NCI-H1930 (cell line): ENCODE measurements at places on chromosomes 7 and 10.

DNA sequence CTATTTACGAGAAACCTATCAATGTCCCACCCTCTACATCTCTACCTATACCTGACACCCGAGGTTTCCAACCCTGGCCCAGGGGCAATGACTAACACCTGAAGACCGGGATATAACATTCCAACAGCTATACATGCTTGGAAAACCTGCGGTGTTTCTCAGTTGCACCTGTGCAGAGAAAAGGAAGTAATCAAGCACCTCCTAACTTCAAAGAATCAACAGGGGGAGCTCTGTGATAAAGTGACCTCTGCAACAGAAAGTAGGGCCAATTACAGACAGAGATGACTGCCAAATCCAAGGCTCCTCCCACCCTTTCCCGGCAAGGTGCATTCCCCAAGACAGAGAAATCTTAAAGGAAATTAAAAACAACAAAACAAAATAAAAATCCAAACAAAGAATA is 41.3 kb downstream of the CCDC6 start:
- no peak for DNase-seq

DNA sequence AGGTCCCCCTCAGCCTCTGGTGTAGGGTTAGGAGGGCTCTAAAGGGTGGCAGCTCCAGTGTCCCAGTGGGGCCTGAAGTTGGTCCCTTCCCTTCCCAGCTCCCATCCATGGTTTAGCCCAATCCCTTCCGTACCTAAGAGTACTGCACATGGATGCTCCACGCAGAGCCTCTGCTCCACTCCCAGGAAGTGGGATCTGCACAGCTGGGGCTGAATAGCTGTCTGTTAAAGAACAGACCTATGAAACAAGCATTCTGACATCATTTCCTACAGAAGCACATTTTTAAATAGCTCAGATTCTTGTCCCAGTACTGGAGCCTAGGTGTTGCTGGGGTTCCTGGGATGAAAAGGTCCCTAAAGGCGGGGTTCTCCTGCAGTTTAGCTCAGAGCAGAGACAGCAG is 135.9 kb downstream of the ZMYND11 start:
- DNase-seq = no peak

GRCh38 chr10:5381187-5381586 is 16.4 kb downstream of the UCN3 start:
- no peak for DNase-seq

GRCh38 chr7:25255611-25256332 is 27.5 kb upstream of the NPVF start:
- no peak for DNase-seq

- DNase-seq = no peak
Measured at GRCh38 chr10:124701881-124702656, 42.1 kb downstream of the FAM53B start.

GRCh38 chr7:43588477-43589132 is 5.7 kb downstream of the STK17A start:
- no peak for DNase-seq

DNA sequence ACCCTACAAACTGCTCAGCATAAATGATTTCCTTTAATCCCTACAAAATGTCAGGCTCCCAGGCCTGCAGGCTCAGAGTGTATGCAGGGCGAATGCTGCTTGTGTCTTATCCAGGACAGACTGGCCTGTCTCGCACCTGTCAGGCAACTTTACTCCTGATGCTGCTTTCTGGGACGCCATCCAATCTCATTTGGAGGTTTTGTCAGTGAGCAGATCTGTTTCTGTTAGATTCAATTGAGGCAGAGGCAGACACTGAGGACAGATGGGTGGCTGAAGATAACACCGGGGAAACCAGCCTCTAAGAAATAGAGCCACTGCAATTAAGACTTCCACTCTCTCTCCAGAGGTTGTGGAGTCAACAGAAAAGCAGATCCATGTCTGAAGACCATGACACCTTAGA is 115.6 kb downstream of the DPP6 start:
- no peak for DNase-seq
